ENCODE measurements at places on chromosomes 2 and 18.

- no peak for DNase-seq
These were observed 309.7 kb downstream of the IRS1 start for GRCh38 chr2:226489775-226490541.

DNA sequence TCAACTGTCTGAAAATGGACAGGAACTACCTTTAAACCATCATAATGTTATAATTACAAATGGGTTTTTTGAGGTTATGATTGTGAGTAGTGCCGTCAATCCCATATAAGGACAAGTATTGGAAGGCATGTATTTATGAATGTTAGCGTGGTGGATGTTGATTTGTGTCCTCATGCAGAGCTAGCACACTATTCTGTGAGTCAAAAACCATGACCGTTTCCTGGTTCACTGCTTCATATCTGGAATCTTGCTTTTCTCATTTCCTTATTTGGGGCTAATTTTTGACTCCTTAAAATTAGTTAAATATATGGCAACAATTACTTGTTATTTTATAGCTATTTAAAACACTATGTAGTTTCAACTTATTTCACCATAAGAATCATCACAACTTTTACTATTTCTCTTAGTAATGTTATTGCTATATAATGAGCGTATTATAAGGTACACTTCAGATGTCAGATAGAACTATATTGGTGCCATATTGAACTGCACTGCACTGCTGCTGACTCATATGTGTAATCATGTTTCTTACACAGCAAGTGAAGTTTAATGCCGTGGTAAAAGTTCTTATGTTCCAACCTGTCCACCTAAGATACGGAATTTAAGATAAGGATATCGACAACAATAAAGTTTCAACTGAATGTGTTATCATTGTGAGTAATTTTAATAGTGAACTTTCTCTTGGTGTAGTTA, 192.8 kb downstream of the PTGR3 start:
- DNase-seq = no peak

- DNase-seq = no peak
These were observed 6.2 kb upstream of the TMEM87B start for GRCh38 chr2:112048887-112049286.

- DNase-seq = no peak
These were observed 36.0 kb downstream of the GCA start for GRCh38 chr2:162379719-162380580.

- DNase-seq = no peak
These were observed 4.6 kb downstream of the TTR start for GRCh38 chr18:31596081-31596872.

All from uterus (tissue), 4 donors.